ENCODE measurements at places on chromosomes 5 and 9. TPM values are rescaled to one million over a fixed set of nuclear protein-coding genes. Genes with fewer than 3 reads are reported as not detected.

DNA sequence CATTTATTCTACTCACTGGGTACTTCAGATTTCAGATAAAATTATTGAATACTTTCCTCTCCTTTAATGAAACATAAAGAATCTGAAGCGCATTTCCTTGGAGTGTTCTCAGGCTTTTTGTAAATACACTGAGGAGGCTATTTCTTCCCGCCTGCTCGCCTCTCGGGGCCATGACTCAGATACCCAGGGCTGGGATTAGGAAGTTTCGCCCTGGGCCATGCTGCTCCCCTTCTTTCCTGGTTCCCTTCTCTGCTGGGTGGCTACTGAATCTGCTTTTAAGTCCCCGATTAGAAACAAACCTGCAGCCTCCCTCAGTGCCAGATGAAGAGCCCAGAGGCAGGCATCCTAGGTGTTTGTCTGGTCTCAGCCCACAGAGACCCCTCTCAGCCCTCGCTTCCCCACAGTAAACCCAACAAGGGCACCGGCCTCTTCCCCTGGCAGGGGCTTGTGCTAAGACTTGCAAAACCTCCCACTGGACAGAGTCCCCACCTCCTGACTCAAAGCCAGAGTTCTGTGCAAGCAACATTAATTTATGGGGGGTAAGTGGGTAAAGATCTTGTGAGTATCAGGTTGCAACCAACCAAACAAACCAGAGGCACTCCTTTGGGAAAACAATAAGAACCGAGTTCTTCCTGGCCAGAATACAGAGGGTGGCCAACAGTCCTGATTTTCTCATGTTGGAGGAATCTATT, 30.7 kb upstream of the IRX1 start:
- no peaks in the 10 kb centered on the region for H3K36me3 ChIP-seq
- no peak overlapping the region for H3K27ac ChIP-seq
- no peak for DNase-seq
- no peaks in the 10 kb centered on the region for H3K4me1 ChIP-seq

C9 gene
- not detected for total RNA-seq

SPATA31D4 gene
- total RNA-seq: not detected

GRCh38 chr9:136824496-136825225, 16.9 kb downstream of the RABL6 start:
- peaks cover 44% of the 10 kb centered on the region for H3K36me3 ChIP-seq
- DNase-seq: no peak
- no peak overlapping the region for H3K27ac ChIP-seq
- peaks cover 6% of the 10 kb centered on the region for H3K4me1 ChIP-seq

DNA sequence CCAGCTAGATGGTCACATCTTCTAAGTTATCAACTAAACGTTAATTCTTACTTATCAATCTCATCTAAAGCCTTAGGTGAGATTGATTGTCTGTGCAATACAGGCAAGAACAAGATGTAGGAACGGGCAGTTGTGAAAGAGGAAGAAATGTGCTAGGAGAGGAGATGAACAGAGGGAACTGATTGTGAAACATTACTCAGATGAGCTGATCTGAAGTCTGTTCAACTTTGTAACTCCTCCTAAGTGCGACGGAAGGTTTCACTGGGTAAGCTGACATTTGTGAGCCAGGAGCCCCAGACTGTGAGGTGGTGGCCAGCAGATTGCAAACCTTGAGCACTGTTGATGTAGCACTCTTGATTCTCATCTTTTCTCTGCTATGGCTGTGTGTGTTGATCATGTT, 204.1 kb downstream of the CD180 start:
- H3K27me3 ChIP-seq: no peaks in the 10 kb centered on the region
- no peak overlapping the region for H3K27ac ChIP-seq
- no peaks in the 10 kb centered on the region for H3K36me3 ChIP-seq
- no peak for DNase-seq

DNA sequence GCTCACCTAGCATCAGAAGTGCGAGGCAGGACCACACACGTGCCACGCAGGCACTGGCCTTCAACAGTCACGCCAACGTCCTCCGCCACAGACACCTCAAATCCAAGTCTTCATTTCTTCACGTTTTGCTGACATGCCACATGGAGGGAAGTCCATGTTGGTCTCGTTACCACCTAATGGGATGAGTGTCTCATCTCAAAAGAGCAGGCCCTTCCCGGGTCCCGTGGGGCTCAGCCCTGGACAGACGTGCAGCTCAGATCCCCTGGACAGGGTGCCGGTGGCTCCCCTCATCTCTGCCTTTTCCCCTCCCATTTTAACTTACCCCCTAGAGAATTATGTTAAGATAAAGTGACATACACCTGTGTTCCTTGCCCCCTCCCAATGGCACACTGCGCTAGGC, 76.8 kb downstream of the MRPL36 start:
- H3K27me3 ChIP-seq: no peaks in the 10 kb centered on the region
- no peaks in the 10 kb centered on the region for H3K4me1 ChIP-seq
- no peak overlapping the region for H3K27ac ChIP-seq
- peak; percentile 49 for DNase-seq

PMPCA gene
- total RNA-seq: 41.9 TPM

DNA sequence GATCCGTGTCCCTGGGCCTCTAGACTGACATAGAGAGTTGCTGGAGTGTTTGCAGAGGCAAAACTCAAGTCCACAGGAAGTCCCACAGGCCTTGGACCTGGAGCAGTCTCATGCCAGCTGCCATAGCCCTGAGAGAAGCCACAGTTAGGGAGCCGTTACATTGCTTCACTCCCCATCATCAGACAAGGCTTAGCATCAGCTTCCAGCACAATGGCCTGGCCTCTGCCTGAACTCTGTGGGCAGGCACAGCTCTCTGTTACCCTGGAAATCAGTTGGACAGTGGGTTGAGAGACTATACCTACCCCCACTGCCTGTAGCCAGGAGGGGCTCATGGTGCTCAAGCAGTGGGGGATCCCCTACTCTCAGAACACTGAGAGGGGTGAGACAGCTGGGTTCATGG, 16.2 kb upstream of the C9orf72 start:
- no peak overlapping the region for H3K4me3 ChIP-seq
- no peak for DNase-seq
- H3K36me3 ChIP-seq: no peaks in the 10 kb centered on the region
- H3K27ac ChIP-seq: no peak overlapping the region
- no peaks in the 10 kb centered on the region for H3K4me1 ChIP-seq

DNA sequence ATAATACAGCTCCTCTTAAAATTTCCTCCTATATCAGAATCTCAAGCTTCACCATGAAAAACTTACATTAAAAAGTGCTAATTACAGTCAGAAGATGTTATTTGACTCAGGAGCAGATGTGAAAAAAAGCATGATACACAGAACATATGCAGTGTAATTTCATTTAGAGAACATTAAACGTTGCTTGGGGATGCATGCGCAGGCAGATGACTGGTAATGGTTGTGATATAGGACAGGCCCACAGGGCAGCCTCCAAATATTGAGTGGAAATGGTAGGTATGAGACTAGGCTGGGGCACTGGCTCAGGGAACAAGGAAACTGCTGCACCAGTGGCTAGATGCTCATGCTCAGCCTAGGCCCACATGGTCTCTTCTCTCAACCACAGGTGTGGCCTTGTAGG, 69.7 kb downstream of the IARS1 start:
- no peak overlapping the region for H3K27ac ChIP-seq
- no peak for DNase-seq
- H3K27me3 ChIP-seq: no peaks in the 10 kb centered on the region
- H3K4me3 ChIP-seq: no peak overlapping the region
- H3K4me1 ChIP-seq: no peaks in the 10 kb centered on the region

- no peaks in the 10 kb centered on the region for H3K27me3 ChIP-seq
- H3K36me3 ChIP-seq: no peaks in the 10 kb centered on the region
- no peak overlapping the region for H3K4me3 ChIP-seq
- DNase-seq: no peak
- no peaks in the 10 kb centered on the region for H3K4me1 ChIP-seq
- H3K27ac ChIP-seq: no peak overlapping the region
Measured at GRCh38 chr5:685262-686171, 7.6 kb downstream of the TPPP start.
